ENCODE measurements at places on chromosomes 6 and 20.

DNA sequence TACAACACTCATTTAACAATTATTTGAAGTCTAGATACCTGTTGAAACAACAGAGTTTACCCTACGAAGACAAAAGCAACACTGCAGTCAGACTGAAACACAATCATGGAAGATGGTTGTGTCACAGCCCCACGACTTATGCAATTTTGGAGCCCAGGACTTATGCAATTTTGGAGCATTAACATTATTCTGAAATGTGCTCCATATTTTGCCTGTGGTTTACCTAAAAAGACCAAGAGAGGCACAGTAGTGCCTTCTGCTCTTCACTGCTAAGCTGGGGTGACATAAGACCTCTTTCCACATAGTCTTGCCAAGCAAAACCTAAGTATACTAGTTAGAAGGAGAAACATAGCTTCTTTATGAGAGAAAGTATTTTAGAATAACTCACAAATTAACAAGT lies 216.5 kb downstream of the PTPRK start:
- no peak for DNase-seq

GRCh38 chr20:37426106-37426505 lies 80.2 kb downstream of the SRC start:
- no peak for DNase-seq

DNA sequence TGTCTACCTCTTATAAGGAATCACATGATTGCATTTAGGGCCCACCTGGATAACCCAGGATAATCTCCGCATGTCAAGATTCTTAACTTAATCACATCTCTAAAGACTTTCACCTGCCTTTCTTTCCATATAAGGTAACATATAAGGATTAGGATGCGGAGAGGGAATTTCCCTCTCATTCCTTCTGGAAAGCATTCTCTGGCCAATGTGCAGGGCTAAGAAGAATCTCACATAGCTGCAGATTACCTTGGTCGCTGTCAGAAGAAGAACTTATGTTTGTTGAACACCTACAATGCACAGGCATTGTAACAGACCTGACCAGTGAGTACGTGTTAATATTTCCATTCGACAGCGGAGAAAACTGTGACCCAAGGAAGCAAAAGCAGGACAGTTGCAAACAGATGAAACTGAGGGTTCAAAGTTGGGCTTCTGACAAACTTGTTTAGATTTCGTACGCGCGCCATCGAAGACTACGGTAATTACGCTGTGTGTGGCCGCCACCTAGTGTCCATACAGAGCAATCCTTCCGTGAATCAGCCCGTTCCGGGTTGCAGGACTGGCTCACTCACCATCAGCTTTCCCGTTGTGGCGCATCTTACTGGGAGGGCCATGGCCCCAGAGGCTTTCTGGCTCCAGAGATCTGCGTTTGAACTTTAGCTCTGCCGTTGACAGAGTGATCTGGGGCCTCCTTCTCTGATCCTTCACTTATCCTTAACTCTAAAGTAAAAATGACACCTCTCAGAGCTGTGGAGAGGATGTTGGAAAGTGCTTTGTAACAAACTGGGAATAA lies 9.5 kb downstream of the C20orf202 start:
- DNase-seq, result peak; percentile 24

- DNase-seq, result no peak
Observed at GRCh38 chr20:34364223-34364506, 1.1 kb downstream of the ITCH start.

DNA sequence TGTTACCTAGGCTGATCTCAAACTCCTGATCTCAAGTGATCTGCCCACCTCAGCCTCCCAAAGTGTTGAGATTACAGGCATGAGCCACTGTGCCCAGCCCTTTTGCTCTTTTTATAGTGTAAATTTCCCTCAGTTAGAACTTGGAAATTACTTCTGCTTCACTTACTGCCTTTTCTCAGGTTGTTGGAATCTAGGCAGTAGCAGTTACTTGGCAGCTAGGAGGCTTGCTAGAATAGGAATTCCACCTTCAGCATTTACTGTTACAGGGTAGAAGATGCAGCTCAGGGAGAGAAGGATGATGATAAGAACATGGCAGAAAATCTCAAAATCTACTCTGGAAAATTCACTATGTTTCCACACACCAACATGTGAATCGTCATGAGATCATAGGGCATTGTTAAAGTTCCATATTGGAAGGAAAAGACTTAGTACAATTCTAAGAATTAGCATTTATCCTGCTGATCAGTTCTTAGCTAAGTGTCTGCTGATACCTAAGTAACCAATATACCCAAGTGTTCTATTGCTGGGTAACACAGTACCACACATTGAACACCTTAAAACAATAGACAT lies 182.2 kb downstream of the SLC16A10 start:
- DNase-seq, result no peak

GRCh38 chr20:56843817-56844216 lies 214.7 kb downstream of the TFAP2C start:
- DNase-seq, result no peak

- no peak for DNase-seq
Observed at GRCh38 chr6:6840831-6841291, 252.3 kb downstream of the LY86 start.

GRCh38 chr20:32787168-32787567 lies 25.0 kb downstream of the DNMT3B start:
- no peak for DNase-seq

GRCh38 chr6:108120311-108120710 lies 45.5 kb upstream of the NR2E1 start:
- DNase-seq, result no peak

- no peak for DNase-seq
Observed at GRCh38 chr20:15814911-15815310, 758.3 kb downstream of the KIF16B start.

DNA sequence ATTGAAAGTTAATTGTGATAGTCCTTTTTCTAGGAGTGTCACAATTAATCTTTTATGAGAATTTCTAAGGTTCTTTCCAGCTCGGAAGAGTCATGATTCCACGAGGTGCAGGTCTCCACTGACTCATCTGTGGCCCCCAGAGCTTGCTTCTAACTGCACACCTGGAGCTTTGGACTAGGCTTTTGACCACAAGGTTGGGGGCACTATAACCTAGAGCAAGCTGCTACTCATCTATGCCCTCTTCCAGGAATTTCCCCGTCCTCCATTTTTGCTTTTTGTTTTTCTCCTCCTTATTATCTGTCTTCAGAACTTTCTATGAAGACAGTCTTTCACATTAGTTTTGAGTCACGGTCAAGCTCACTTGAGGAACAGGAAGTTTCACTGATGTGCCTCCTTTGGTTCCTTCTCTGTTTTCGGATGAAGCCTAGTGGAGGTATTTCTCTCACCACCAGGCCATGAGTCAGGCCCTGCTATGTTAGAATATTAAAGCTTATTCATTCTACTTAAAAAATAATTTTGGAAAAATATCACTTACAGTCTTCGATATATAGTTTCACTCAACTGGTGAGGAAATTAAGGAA lies 119.2 kb upstream of the INSM1 start:
- no peak for DNase-seq

DNA sequence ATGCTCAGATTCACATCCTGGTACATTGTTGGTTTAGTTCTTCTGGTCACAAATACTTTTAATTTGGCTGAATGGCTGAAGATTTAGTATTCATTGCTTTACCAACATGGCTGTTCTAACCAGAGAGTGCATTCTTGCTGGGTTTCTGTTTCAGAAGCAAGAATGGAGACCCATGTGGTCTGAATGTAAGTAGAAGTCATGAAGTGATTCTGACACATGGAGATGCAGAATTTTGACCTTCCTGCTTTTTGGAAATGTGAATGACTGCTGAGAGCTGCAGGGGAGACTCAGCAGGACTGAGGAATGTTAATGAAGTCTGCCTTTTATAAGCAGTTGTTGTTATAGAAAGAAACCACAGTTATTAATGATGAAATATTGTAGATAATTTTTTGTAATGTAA lies 576.1 kb upstream of the MARCKS start:
- DNase-seq, result no peak

DNA sequence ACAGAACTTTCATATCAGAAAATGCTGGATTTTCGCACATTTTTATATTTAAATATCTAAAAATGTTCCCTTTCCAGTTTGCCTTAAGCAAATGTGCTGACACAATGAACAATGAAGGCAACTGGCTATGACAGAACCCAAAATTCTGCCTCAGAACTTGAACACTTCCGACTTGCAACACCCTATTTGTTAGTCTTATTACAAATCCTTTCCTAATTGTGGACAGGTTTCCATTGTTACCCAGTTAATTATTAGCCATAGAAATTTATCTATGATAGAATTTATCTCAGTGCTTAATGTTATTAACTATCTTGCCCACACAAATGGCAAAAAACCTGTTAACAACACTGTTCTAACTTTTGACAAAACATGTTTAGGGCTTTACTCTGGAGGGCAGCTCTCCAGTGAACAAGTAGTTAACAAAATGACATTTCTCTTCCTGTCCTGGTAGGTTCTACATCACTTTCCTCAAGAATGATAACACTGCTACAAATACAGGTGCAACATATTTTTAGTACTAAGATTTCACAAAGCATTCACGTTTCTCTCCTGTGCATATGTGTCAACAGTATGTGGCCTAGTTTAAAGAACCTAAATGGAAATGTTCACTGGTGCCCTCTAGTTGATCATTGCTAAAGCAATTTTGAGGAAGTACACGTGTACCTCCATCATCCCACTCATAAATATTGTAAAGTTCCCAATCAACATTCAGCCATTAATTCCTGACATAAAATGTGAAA lies 58.4 kb downstream of the HIVEP2 start:
- DNase-seq, result no peak

- DNase-seq, result no peak
Observed at GRCh38 chr6:4907602-4908001, 96.2 kb downstream of the RPP40 start.

DNA sequence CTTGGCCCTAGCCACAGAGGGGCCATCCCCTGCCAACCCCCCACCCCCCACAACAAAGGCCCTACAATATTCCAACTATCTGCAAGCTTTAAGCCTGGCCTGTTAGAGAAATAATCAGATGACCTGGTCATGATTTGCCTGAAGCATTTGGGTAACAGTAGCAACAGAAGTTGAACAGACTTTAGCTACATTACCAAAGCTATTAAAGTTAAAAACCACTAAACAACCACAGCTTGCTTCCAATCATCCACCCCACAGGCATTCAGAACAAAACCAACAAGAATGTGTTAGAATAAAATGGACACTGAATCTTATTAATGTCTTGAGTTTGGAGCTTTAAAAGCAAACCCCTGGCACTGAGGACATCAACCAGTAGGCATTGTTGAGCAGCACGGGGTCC lies 250.9 kb downstream of the LRFN2 start:
- DNase-seq, result no peak

GRCh38 chr6:3636060-3636459 lies 115.5 kb downstream of the PXDC1 start:
- no peak for DNase-seq

GRCh38 chr20:56360908-56361205 lies 2.1 kb downstream of the FAM210B start:
- DNase-seq, result no peak

GRCh38 chr20:8803065-8803464 lies 265.8 kb upstream of the PLCB4 start:
- DNase-seq, result no peak

GRCh38 chr20:33209789-33210188 lies 7.4 kb upstream of the BPIFA3 start:
- no peak for DNase-seq

- no peak for DNase-seq
Observed at GRCh38 chr6:110255211-110255750, 75.1 kb downstream of the CDC40 start.

DNA sequence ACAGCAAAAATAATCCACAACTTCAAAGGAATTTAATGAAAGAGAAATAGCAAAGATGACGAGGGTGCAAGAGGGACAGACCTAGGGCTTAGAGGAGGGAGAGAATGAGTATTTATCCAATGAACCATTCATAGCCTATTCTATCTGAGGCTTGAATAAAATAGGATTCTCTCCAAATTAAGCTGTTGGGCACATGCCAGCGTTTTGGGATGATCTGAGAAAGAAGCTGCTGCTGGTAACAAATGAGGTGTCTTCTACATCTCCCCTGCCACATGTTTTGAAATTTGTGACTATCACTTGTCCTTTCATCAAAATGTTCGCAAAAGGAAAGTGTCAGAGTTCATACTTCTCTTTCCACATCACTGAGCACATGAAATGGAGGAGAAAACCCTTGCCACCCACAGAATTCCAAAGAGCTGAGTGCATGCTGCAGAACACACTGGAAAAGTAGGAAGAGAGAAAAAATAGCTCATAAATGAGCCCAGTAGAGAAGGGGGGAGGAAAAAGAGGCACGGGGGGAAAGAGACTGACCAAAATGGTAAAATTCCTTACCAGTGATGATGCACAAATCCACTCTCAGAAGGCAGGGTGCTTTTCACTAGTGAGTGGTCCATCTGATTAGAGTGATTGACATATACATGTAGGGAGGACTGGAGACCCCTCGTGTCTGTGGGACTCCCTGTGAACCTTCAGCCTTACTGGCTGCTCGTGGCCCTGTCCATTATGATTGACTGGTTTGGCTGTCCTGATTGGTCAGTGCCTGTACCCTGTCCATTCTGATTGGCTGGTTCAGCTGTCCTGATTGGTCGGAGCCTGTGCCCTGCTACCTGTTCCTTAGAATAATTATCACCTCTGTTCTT lies 180.5 kb downstream of the OGFRL1 start:
- no peak for DNase-seq

DNA sequence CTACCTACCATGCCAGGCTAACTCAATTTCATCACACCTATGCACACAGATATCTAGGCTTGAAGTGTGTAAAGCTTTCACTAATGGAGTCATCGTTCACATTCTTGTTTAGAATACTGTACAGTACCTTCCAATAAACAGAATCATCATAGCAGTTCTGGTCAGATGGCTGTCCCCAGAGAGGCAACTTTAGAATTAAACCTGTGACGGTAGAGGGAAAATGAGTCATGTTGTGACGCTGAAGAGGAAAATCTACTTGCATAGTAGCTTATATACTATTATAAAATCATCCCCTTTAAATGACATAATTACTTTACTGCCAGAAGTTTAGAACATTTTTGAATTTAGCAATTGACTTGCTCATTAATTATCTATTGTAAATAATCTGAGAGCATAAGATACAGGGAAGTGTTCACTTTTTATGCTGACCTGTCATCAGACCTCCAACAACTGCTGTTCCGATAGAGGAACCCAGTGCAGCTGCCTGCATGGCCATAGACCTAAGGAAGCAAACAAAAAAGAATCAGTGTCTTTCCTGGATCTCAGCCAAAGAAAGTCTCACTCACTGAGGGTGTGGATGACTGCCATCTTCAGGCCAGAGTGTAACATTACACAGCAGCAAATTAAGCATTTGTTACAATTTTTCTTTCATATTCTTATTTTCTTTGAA lies 29.8 kb downstream of the RHAG start:
- peak; percentile 83 for DNase-seq

- DNase-seq, result no peak
Observed at GRCh38 chr6:166949528-166950442, 6.6 kb downstream of the RNASET2 start.
